Natural killer cell treated with Interleukin-12 subunit alpha and Interleukin-12 subunit beta and Interleukin-15 and Interleukin-18, amount 100 ng/mL, for 72 hours (primary cell): ENCODE measurements at places on chromosomes 13 and 19. TPM values are rescaled to one million over a fixed set of nuclear protein-coding genes. Genes with fewer than 3 reads are reported as not detected.
A peak's percentile ranks its signal among the peaks of the same experiment; 100 is the strongest.

ALOX5AP gene
- total RNA-seq: 49.8 TPM

OLFM4 gene
- not detected for total RNA-seq

TPRX1 gene
- not detected for total RNA-seq

ZNF99 gene
- not detected for total RNA-seq

SBSN gene
- total RNA-seq: not detected

ZNF729 gene
- total RNA-seq: not detected

ATP4B gene
- total RNA-seq: not detected

POMP gene
- 75.7 TPM for total RNA-seq

PLK5 gene
- not detected for total RNA-seq

ZNF285 gene
- total RNA-seq: 0.20 TPM

COX6B2 gene
- not detected for total RNA-seq

LHB gene
- total RNA-seq: not detected

HIF3A gene
- not detected for total RNA-seq

WDR88 gene
- not detected for total RNA-seq

GRCh38 chr19:34556488-34556887 lies 74.9 kb downstream of the WTIP start:
- H3K4me3 ChIP-seq: no peak overlapping the region
- H3K36me3 ChIP-seq: no peaks in the 10 kb centered on the region
- H3K27ac ChIP-seq: no peak overlapping the region
- DNase-seq: no peak
- peaks cover 34% of the 10 kb centered on the region for H3K27me3 ChIP-seq

- H3K27ac ChIP-seq: no peak overlapping the region
- no peak for DNase-seq
- H3K27me3 ChIP-seq: no peaks in the 10 kb centered on the region
- H3K36me3 ChIP-seq: no peaks in the 10 kb centered on the region
- no peaks in the 10 kb centered on the region for H3K4me1 ChIP-seq
Measured at GRCh38 chr19:41698746-41699230, 9.6 kb upstream of the CEACAM5 start.

- H3K4me1 ChIP-seq: peaks cover 40% of the 10 kb centered on the region
- no peak overlapping the region for H3K4me3 ChIP-seq
- no peaks in the 10 kb centered on the region for H3K27me3 ChIP-seq
Measured at GRCh38 chr13:48492470-48493065, 40.3 kb downstream of the RCBTB2 start.

- H3K4me1 ChIP-seq: peaks cover 26% of the 10 kb centered on the region
- no peaks in the 10 kb centered on the region for H3K36me3 ChIP-seq
- H3K27me3 ChIP-seq: no peaks in the 10 kb centered on the region
- peak overlapping the region; percentile 56 for H3K27ac ChIP-seq
- no peak overlapping the region for H3K4me3 ChIP-seq
Measured at GRCh38 chr19:38044267-38045111, 137.5 kb downstream of the SIPA1L3 start.

DNA sequence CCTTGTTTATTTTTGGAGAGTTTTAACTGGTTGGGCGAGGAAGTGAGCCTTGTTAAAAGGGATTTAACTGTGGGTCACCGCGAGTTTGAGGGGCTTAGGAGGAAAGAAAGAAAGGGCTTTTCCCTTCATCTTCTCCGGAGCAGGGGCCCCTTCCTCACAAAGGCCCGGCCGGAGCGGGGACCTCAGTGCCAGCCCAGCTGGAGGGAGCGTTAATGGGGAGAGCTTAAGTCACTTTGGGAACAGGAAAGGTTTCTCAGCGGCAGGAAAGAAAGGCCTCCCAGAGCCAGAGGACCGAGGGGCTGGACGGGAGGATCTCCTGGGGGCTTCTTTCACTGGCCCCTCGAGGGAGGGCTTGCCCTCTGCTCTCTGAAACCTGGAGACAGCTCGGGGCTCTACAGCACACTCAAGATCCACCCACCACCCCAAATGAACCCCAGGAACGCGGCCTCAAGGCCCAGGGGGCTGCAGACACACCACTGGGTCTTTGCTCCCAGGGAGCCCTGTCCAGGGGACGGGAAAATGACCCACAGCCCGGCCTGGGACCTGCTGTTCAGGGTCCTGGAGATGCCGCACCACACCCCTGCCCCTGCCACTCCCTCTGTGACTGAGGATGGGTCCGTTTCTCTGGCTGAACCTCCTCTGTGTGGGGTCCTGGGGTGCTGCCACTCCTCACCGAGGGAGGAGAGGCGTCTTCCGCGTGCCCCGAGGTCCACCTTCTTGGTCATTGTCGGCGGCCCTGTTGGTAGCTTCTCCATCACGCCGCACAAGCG lies 128.3 kb downstream of the URI1 start:
- H3K4me3 ChIP-seq: no peak overlapping the region
- no peaks in the 10 kb centered on the region for H3K4me1 ChIP-seq
- no peaks in the 10 kb centered on the region for H3K27me3 ChIP-seq
- no peaks in the 10 kb centered on the region for H3K36me3 ChIP-seq
- no peak overlapping the region for H3K27ac ChIP-seq

DNA sequence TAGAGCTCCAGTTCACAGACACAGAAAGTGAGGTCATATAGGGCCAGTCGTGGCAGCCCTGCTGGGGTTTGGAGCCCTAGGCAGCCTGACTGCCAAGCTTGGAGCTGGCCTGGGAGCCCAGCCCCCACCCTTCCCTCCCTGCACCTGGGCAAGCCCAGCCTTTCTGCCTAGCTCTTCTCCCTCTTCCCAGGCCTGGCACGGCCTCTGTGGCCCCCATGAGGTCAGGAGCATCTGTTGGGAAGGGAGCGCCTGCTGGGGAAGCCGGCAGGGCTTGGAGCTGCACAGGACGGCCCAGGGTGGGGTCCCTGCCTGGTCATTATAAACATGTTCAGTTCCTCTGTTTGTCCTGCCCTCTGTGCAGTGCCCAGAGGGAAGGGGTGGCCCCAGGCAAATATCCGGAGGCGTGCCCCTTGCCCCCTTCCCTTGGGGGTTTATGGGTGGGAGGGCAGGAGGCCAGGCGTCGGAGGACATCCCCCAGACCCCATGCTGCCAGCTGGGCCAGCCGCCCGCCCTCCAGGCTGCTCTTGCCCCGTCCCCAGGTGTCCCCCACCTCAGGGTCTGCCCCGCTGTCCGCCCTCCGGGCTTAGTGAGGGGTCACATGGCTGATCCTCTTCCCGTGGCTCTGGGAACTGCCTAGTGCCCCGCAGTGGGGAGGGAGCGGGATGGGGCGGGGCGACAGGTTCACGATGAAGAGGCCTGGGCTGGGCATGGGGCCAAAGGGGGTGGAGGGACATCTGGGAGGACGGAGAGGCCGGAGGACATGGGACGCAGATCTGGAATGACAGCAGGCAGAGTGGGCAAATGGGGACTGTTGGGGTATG lies 30.0 kb upstream of the NCCRP1 start:
- H3K4me3 ChIP-seq: no peak overlapping the region
- H3K27ac ChIP-seq: no peak overlapping the region
- DNase-seq: no peak
- H3K36me3 ChIP-seq: no peaks in the 10 kb centered on the region
- peaks cover 13% of the 10 kb centered on the region for H3K4me1 ChIP-seq

GRCh38 chr19:3045885-3046697 lies 16.2 kb downstream of the TLE5 start:
- DNase-seq: no peak
- H3K27me3 ChIP-seq: no peaks in the 10 kb centered on the region
- no peak overlapping the region for H3K4me3 ChIP-seq
- H3K36me3 ChIP-seq: no peaks in the 10 kb centered on the region
- H3K4me1 ChIP-seq: peaks cover 6% of the 10 kb centered on the region

DNA sequence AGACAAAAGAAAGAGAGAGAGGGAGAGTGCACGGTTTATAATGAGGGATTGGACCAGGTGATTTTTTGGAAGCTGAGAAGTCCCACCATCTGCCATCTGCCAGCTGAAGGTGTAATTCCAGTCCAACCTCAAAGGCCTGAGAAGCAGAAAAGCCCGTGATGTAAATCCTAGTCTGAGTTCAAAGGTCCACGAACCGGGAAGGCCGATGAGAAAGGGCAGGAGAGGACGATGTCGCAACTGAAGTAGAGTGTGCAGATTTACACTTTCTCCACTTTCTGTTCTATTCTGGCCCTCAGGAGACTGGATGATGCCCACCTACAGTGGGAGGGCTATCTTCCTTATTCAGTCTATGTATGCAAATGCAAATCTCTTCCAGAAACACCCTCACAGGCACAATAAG lies 500.0 kb downstream of the DIAPH3 start:
- H3K27ac ChIP-seq: no peak overlapping the region
- H3K4me1 ChIP-seq: no peaks in the 10 kb centered on the region
- no peaks in the 10 kb centered on the region for H3K36me3 ChIP-seq
- H3K27me3 ChIP-seq: no peaks in the 10 kb centered on the region
- DNase-seq: no peak
- H3K4me3 ChIP-seq: no peak overlapping the region

DNA sequence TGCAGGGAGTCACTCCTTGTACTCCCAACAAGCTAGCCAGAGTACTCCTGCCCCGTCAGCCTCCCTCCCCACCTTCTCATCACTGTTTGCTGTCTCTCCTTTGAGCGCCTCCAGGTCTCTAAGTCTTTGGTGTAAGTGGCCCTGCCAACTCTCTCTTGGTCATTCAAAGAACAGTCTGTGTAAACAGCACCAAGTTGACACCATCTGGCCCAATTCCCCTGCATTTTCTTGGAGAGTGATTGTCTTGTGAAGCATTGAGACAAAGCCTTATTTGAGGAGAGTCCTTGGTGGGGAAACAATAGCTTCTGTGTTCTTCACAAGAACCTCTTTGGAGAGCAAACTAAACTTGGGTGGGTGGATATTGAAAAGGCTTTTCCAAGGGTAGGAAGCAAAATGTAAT lies 114.6 kb upstream of the RNF113B start:
- no peaks in the 10 kb centered on the region for H3K36me3 ChIP-seq
- no peaks in the 10 kb centered on the region for H3K4me1 ChIP-seq
- no peaks in the 10 kb centered on the region for H3K27me3 ChIP-seq

DNA sequence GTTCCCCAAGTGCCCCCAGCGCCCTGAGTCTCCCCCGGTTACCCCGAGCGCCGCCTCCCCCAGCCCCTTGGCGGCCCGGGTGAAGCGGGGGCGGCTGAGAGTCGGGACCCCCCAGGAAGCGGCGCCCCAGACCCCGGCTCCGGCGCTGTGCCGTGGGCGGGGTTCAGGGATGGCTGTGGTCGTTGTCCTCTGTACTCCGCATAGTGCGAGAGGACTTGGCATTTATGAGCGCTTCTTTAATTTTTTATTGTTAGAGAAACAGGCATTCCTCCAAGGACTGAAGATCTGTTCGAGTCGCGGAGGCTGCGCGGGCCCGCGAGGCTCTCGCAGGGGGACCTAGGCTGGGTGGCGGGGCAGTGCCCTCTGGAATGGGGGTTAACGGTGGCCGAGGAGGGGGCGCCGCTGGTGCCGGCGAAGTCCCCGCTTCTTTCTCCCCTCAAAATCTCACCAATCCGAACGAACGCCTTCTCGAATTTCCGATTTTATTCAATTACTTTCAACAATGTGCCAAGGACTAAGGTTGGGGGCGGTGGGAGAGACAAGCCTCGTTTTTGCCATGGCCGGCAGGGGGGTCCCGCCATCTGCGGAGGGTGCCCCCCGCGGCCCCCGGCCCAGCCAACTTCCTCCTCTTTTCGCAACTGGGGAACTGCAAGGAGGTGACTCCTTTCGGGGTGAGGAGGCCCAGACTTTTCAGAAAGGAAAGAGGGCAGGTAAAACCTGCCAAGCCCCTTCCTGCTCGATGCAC lies 596 bp upstream of the GJB2 start:
- H3K4me3 ChIP-seq: peak overlapping the region; percentile 63
- H3K27ac ChIP-seq: no peak overlapping the region
- H3K36me3 ChIP-seq: no peaks in the 10 kb centered on the region
- H3K27me3 ChIP-seq: peaks cover 43% of the 10 kb centered on the region
- no peak for DNase-seq

GRCh38 chr19:7292950-7293761 lies 1.1 kb downstream of the INSR start:
- peaks cover 33% of the 10 kb centered on the region for H3K27me3 ChIP-seq
- H3K4me1 ChIP-seq: peaks cover 8% of the 10 kb centered on the region
- no peak for DNase-seq
- peak overlapping the region; percentile 18 for H3K4me3 ChIP-seq

GRCh38 chr19:14366529-14366928 lies 14.7 kb upstream of the ADGRE5 start:
- H3K36me3 ChIP-seq: no peaks in the 10 kb centered on the region
- DNase-seq: peak; percentile 73
- H3K27ac ChIP-seq: peak overlapping the region; percentile 94

DNA sequence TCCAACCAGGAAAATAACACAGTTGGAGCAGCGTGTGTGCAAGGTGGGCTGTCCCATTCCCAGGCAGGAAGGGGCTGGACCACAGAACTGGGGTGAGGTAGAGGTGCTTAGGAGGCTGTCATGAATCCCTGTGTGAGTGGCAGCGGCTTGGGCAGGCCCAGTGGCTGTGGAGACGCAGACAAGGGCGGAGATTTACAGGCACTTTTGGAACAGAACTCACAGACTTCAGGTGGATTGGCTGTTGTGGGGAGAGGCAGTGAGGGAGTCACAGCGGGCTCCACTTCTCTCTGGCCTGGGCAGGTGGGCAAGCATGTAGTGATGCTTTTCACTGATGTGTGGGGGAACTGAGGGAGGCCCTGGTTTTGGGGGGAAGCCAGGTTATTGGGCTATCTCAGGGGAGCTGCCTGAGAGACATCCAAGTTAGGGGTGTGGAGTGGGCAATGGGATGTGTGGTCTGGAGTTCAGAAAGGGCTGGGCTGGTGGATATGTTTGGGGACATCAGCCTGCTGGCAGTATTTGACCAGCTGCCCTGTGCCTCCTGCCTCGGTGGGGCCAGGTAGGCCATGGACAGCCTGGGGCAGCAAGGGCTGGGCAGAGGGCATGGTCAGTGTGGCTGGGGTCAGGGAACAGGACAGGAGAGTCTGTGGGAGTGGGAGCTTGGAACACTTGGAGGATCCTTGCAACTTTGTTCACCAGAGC lies 27.0 kb upstream of the ZNF492 start:
- H3K4me1 ChIP-seq: no peaks in the 10 kb centered on the region
- peaks cover 6% of the 10 kb centered on the region for H3K36me3 ChIP-seq
- DNase-seq: no peak
- H3K4me3 ChIP-seq: no peak overlapping the region
- no peaks in the 10 kb centered on the region for H3K27me3 ChIP-seq

- no peak for DNase-seq
- peaks cover 5% of the 10 kb centered on the region for H3K36me3 ChIP-seq
- H3K4me3 ChIP-seq: peak overlapping the region; percentile 85
Measured at GRCh38 chr13:46668302-46668720, 115.3 kb downstream of the LRCH1 start.

GRCh38 chr19:43699506-43700394 lies 16.1 kb upstream of the IRGC start:
- peak overlapping the region; percentile 98 for H3K27ac ChIP-seq
- peaks cover 10% of the 10 kb centered on the region for H3K27me3 ChIP-seq
- peak overlapping the region; percentile 87 for H3K4me3 ChIP-seq
- DNase-seq: no peak
- no peaks in the 10 kb centered on the region for H3K36me3 ChIP-seq
- peaks cover 21% of the 10 kb centered on the region for H3K4me1 ChIP-seq

GRCh38 chr19:30227012-30227621 lies 145.1 kb upstream of the ZNF536 start:
- H3K36me3 ChIP-seq: peaks cover 11% of the 10 kb centered on the region
- H3K27me3 ChIP-seq: peaks cover 72% of the 10 kb centered on the region
- peak overlapping the region; percentile 31 for H3K27ac ChIP-seq
- peak overlapping the region; percentile 90 for H3K4me3 ChIP-seq
- no peak for DNase-seq

- H3K36me3 ChIP-seq: peaks cover 4% of the 10 kb centered on the region
- DNase-seq: no peak
- no peak overlapping the region for H3K4me3 ChIP-seq
Measured at GRCh38 chr19:22622901-22623840, 11.0 kb upstream of the ZNF492 start.
